ENCODE measurements at places on chromosomes 4 and X.
A peak's percentile ranks its signal among the peaks of the same experiment; 100 is the strongest.

DNA sequence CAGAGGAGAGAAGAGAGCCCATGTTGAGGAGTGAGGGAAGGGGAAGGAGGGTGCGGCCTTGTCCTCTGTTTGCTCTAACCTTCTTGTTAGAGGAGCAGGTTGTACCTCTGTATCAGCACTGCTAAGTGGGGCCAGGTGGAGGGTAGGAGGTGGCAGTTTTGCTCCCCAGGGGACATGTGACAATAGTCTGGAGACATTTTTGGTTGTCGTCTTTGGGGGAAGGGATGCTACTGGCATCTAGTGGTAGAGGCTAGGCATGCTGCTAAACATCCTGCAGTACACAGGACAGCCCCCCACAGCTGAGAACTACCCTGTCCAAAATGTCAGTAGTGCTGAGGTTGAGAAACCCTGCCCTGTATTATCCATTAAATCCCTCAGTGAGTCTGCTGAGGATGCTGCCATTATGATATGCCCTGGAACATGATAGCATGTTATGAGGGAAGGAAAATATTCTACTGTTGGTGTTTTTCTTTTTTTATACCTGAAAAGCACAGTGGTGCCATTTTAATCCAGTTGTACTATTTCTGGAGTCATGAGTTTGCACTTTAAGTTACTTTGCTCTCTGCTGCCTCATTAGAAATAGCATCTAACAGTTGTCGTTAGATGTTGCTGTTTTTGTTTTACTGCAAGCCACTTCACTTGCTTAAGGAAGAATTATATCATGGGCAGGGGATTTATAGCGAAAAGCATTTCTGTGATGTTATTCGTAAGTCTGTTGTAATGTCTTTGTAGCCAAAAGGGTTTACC lies 90.6 kb downstream of the LRP2BP start:
- peaks cover 5% of the 10 kb centered on the region for H3K36me3 ChIP-seq
- no peaks in the 10 kb centered on the region for H3K27me3 ChIP-seq
- H3K4me3 ChIP-seq = no peak overlapping the region
- peaks cover 14% of the 10 kb centered on the region for H3K4me1 ChIP-seq

GRCh38 chr4:14168919-14169318 lies 541.4 kb upstream of the BOD1L1 start:
- DNase-seq = no peak
- H3K27me3 ChIP-seq = no peaks in the 10 kb centered on the region
- H3K27ac ChIP-seq = no peak overlapping the region
- no peaks in the 10 kb centered on the region for H3K4me1 ChIP-seq

GRCh38 chr4:112604589-112604988 lies 32.1 kb downstream of the ZGRF1 start:
- H3K4me1 ChIP-seq = no peaks in the 10 kb centered on the region
- peaks cover 28% of the 10 kb centered on the region for H3K36me3 ChIP-seq
- no peaks in the 10 kb centered on the region for H3K27me3 ChIP-seq
- no peak overlapping the region for H3K27ac ChIP-seq
- DNase-seq = peak; percentile 50
- H3K4me3 ChIP-seq = no peak overlapping the region

DNA sequence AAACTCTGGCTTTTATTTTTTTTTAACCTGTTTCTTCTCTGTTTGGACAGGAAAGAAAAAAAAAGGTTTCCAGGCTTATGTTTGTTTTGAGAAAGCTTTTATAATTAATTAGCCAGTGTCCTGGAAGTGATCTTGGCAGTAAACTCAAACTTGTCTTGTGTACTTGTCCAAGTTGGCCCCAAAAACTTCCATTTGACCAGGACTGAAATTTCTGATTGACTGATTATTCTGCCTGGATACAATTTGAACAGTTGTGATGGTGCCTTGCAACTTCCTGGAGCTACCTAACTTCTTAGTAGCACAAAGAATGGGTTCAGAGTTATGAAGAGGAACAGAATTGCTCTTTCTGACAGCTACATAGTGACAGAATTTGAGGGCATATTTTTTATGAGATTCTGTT lies 62.0 kb downstream of the SLC4A4 start:
- no peaks in the 10 kb centered on the region for H3K36me3 ChIP-seq
- no peak for DNase-seq
- no peak overlapping the region for H3K4me3 ChIP-seq
- H3K4me1 ChIP-seq = peaks cover 1% of the 10 kb centered on the region
- peaks cover 3% of the 10 kb centered on the region for H3K27me3 ChIP-seq

- H3K4me1 ChIP-seq = no peaks in the 10 kb centered on the region
- no peak overlapping the region for H3K27ac ChIP-seq
- no peaks in the 10 kb centered on the region for H3K27me3 ChIP-seq
- no peak overlapping the region for H3K4me3 ChIP-seq
- H3K36me3 ChIP-seq = peaks cover 59% of the 10 kb centered on the region
These were observed 70.7 kb downstream of the EVC start for GRCh38 chr4:5781691-5782090.

DNA sequence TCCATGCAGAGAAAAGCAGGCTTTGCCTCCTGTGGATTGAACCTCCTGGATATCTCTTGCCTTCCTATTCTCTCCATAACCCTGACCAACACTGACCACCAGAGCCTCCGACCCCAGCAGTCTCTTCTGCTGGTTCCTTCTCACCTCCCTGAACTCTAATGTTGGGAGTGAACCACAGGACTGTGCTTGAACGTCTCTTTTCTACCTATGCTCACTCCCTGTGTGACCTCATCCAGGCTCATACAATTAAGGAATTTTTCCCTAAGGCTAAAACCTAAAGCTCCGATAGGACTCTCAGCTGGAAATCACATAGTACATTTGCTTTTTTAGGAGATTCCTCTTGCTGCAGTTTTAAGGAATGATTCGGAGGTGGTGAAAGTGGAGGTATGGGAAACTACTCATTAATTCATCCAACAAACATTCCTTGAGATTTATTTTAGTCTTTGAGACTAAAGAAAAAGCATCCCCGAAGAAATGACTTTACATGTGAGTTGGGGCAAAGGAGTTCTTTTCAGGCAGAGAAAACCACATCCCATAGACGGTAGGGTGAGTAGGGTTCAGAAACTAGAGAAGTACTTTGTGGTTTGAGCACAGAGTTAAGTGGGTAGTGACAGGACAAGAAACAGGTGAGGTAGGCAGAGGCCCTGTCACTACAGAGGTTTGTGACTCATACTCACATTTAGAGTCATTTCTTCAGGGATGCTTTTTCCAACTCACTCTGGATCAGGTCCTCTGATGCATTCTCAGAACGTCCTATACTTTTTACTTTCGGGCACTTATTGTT lies 30.8 kb downstream of the NDNF start:
- no peaks in the 10 kb centered on the region for H3K27me3 ChIP-seq
- H3K4me3 ChIP-seq = no peak overlapping the region
- no peak for DNase-seq
- peaks cover 73% of the 10 kb centered on the region for H3K36me3 ChIP-seq

- H3K27me3 ChIP-seq = no peaks in the 10 kb centered on the region
- H3K4me3 ChIP-seq = no peak overlapping the region
- H3K36me3 ChIP-seq = no peaks in the 10 kb centered on the region
- peak; percentile 34 for DNase-seq
These were observed 24.3 kb upstream of the PGM2 start for GRCh38 chr4:37802068-37802666.

DNA sequence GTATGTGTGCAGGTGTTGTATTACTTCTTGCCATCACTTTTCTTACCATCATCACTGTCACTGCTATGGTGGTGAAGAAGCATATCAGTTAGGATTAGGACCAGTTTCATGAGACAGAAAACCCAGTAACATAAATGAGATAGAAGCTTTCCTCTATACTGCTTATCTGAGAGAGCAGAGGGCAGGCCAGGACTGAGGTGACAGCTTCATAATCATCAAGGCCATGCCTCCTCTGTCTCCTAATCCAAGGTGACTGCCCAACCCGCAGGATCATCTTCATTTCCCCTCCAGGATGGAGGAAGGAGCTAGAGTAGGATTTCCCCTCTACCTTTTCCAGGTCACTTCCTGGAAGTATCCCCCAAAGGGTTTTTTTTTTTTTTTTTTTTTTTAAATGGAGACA lies 35.4 kb downstream of the TMEM131L start:
- DNase-seq = no peak
- H3K36me3 ChIP-seq = peaks cover 30% of the 10 kb centered on the region
- no peak overlapping the region for H3K27ac ChIP-seq
- no peak overlapping the region for H3K4me3 ChIP-seq

- no peaks in the 10 kb centered on the region for H3K36me3 ChIP-seq
- no peak overlapping the region for H3K4me3 ChIP-seq
- H3K4me1 ChIP-seq = no peaks in the 10 kb centered on the region
- H3K27ac ChIP-seq = no peak overlapping the region
- no peak for DNase-seq
- H3K27me3 ChIP-seq = peaks cover 5% of the 10 kb centered on the region
These were observed 138.2 kb upstream of the AADAT start for GRCh38 chr4:170227928-170228327.

DNA sequence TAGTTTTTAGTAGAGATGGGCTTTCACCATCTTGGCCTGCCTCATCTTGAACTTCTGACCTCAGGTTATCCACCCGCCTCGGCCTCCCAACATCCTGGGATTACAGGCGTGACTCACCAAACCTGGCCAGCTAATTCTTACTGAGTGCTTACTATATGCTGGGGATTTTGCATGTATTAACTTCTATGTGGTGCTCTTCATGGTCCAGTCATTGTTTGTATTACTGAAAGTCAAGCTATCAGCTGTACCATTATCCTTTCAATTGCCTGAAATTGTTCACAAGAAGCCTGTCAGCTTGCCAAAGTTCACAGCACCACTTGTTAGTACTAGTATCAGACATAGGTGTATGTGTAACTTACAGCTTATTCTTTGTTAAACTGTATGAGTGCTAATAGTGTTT lies 1272.1 kb downstream of the ARAP2 start:
- H3K27me3 ChIP-seq = no peaks in the 10 kb centered on the region
- no peak overlapping the region for H3K4me3 ChIP-seq
- no peaks in the 10 kb centered on the region for H3K36me3 ChIP-seq
- H3K4me1 ChIP-seq = no peaks in the 10 kb centered on the region
- DNase-seq = no peak

DNA sequence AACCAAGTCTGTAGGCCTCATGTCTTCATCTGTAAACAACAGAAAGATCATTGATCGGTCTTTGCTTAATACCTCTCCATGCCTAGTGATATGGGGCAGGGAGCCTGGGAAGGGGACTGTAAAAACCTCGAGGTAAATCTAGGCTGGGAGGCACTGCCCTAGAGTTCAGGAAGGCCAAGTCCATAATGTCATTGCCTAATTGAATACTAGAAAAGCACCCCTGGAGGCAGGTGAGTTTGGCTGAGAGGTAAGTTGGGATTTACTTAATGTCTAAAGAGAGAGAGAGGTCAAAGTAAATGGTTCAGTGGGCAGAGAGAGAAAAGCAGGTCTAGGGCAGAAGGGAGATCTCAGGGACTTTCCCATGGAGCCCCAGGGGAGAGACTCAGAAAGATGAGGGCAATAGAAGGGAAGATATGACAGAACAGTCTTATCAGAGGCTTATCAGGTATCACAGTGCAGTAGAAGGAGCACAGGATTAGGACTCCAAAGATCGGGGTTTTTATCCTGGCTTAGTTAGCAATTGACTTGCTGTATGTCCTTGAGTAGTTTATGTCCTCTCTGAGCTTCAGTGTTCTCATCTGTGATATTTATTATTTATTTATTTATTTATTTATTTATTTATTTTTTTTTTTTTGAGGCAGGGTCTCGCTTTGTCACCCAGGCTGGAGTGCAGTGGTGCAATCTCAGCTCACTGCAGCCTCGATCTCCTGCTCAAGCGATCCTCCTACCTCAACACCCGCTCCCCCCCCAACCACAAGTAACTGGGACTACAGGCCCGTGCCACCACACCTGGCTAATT lies 85.2 kb downstream of the SLC16A2 start:
- H3K27me3 ChIP-seq = peaks cover 5% of the 10 kb centered on the region
- peaks cover 7% of the 10 kb centered on the region for H3K36me3 ChIP-seq
- DNase-seq = no peak
- peaks cover 25% of the 10 kb centered on the region for H3K4me1 ChIP-seq

GRCh38 chr4:123936621-123937043 lies 540.0 kb downstream of the SPRY1 start:
- peaks cover 40% of the 10 kb centered on the region for H3K4me1 ChIP-seq
- DNase-seq = no peak
- H3K27me3 ChIP-seq = no peaks in the 10 kb centered on the region
- no peak overlapping the region for H3K27ac ChIP-seq
- no peak overlapping the region for H3K4me3 ChIP-seq

DNA sequence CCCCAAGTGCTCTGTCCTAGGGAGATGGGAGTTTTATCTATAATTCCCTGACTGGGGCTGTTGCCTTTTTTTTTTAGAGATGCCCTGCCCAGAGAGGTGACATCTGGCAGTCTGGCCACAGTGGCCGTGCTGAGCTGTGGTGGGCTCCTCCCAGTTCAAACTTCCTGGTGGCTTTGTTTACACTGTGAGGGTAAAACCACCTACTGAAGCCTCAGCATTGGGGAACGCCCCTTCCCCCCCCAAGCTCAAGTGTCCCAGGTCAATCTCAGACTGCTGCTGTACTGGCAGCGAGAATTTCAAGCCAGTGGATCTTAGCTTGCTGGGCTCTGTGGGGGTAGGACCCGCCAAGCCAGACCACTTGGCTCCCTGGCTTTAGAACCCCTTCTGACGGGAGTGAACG lies 38.3 kb upstream of the CBLL2 start:
- no peak overlapping the region for H3K27ac ChIP-seq
- peaks cover 5% of the 10 kb centered on the region for H3K36me3 ChIP-seq
- H3K27me3 ChIP-seq = no peaks in the 10 kb centered on the region
- peaks cover 19% of the 10 kb centered on the region for H3K4me1 ChIP-seq

GRCh38 chr4:37383579-37384229 lies 139.2 kb downstream of the NWD2 start:
- H3K27me3 ChIP-seq = peaks cover 4% of the 10 kb centered on the region
- H3K36me3 ChIP-seq = no peaks in the 10 kb centered on the region
- H3K27ac ChIP-seq = no peak overlapping the region

- H3K27me3 ChIP-seq = peaks cover 7% of the 10 kb centered on the region
- no peak for DNase-seq
- no peaks in the 10 kb centered on the region for H3K36me3 ChIP-seq
- H3K4me1 ChIP-seq = no peaks in the 10 kb centered on the region
- no peak overlapping the region for H3K27ac ChIP-seq
- no peak overlapping the region for H3K4me3 ChIP-seq
These were observed 392.6 kb upstream of the FTHL17 start for GRCh38 chrX:31464306-31464915.

DNA sequence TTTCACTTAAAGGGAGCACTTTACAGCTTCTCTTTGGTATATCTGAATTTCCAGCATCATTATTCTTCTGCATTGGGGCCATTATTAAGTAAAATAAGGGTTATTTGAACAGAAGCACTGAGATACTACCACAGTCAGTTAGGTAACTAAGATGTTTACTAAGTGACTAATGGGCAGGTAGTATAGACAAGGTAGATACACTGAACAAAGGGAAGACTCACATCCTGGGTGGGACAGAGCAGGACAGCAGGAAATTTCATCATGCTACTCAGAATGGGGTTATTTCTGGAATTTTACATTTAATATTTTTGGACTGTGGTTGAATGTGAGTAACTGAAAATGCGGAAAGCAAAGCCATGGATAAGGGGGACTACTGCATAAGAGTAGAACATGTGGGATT lies 316.0 kb downstream of the CCSER1 start:
- no peak overlapping the region for H3K4me3 ChIP-seq
- H3K27me3 ChIP-seq = no peaks in the 10 kb centered on the region
- no peak for DNase-seq
- H3K36me3 ChIP-seq = no peaks in the 10 kb centered on the region
- no peaks in the 10 kb centered on the region for H3K4me1 ChIP-seq

All from nephron progenitor cell (in vitro differentiated cells).